ENCODE measurements at places on chromosomes 5 and 9.

- no peak for DNase-seq
These were observed 21.9 kb upstream of the TNFSF15 start for GRCh38 chr9:114827641-114828302.

DNA sequence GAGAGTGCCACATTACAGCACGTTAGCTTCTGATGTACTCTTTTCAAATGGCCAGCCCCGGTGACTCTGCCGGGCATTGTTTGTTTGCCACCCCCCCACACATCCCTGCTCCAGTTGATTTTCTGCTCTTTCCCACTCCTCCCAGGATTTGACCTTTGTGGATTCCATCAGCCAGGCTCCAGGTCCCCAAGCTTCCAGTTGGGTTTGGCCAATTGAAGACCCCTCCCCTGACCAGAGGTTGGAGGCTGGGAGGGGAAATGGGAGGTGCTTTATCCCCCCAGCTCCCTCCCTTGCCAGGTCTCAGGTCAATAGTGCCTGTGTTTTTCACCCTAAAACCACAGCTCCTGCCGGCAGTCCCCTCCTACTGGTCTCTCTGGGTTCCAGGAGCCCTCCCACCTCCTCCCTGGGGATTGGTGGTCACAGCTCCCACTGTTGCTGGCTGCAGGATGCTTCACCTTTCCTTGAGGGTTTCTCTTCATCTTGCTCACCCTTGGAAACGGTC, 34.9 kb downstream of the IRF1 start:
- DNase-seq = no peak

DNA sequence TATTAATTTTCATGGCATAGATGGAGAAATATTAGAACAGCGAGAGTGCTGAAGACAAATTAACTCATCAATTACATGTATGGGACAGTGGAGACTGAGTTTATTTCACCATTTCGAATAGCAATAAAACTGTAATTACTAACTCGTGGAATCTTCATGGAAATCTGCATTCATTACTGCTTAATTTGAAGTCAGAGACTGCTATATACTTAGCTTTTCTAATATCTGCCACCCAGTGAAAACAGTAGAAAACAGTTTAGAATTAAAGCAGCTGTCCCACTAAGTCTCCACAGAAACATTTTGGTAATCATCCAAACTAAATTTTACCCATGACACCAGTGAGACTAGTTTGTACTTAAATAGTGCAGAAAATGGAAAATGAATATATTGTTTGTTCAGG, 56.8 kb downstream of the IZUMO3 start:
- DNase-seq = no peak

- no peak for DNase-seq
These were observed 566.9 kb upstream of the RGMB start for GRCh38 chr5:98206566-98206965.

GRCh38 chr5:172549696-172550095, 91.4 kb upstream of the NEURL1B start:
- DNase-seq = no peak

DNA sequence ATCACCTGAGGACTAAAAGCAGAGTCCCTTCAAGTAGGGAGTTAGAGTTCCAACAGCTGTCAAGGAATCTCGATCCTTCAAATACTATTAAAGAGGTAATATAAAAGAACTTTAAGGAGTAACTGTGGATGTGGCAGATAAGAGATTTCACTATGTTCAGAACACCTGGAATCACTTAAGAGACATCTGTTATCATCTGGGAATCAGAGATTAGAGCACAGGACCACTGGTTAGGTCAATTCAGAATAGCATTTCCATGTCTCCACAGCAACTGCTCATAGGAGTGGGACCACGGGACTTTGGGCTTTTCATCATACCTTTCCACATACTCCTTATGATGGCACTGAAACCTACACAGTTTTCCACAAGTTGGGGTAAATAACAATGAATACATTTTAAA, 216.6 kb downstream of the DENND1A start:
- no peak for DNase-seq

DNA sequence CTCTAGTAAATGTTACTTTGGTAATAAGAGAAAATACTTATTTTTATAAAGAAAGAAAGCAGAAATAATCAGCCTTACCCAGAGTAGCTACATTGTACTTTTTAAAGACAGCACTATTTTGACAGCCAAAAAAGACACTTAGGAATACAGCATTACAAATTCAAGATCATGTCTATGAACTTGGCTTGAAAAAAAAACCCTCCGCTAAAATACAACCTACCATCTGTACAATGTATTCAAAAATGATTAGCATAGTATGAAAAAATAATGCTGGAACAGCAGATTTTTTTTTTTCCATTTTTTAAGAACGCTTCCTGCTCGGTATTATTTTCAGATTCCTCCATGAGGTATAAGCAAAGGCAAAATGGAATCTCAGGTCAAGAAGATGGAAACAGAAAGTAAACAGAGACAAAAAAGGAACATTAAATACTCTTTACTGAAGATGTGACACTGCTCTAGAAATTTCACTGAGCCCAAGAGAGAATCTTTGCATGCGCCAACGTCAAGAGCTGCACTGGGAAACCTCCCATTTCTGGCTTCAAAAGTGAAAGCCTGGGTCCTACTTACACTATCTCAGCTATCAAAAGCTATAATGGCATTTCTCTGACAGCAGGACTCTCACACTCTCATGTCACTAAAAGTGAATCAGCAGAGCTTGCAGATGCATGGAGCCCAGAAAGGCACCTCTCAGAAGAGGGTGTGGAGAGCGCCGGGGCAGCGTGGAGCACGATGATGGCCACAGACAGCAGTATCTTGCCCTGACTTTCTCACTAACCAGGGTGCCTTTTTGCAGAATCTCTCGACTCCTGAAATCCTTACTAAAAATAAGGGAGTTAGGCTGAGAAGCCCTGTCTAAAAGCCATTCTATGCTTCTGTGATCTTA, 167.4 kb downstream of the ELAVL2 start:
- no peak for DNase-seq

DNA sequence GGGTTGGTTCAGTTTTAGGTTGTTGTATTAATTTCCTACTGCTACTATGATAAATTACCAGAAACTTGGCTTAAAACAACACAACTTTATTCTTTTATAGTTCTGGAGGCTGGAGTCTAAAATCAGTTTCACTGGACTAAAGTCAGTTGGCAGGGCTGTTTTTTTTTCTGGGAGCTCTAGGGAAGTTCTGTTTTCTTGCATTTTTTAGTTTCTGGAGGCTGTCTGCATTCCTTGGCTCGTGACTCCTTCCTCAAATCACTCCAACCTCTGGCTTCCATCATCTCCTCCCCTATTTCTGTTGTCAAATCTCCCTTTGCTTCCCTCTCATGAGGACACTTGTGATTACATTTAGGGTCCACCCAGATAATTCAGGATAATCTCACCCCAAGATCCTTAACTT, 51.3 kb upstream of the SUB1 start:
- DNase-seq = no peak

DNA sequence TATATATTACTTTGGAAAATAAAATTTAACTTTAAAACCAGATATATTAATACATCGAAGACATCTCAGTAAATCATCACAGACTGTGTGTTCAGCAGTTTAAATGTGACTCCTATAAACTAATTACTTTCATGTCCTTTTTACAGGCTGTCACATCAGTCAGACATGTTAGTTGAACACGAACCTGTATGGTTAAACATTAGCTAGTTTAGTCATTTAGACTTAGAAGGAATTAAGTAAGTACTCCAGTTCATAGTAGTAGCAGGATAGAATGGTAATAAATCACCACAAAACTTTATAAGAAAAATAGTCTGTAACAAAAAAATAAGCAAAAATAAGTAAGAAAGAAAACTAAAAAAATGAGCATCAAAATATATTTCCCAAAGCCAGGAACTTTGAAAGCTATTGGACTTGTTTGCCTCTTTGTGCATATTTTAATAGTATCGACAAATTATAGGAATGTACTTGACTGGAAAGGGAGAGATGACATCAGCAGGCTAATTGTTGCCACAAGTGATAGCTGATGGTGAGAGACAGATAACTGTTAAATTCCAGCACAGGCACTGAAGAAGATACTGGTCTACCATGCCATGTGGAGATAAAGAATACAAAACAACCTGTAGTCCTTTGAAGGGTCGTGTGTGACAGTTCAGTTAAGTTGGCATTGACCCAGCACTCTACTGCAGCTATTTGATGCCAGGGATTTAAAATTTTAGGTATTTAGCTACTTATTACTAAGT, 83.9 kb downstream of the RIC1 start:
- DNase-seq = no peak

GRCh38 chr5:39019254-39019653, 54.9 kb downstream of the RICTOR start:
- no peak for DNase-seq

DNA sequence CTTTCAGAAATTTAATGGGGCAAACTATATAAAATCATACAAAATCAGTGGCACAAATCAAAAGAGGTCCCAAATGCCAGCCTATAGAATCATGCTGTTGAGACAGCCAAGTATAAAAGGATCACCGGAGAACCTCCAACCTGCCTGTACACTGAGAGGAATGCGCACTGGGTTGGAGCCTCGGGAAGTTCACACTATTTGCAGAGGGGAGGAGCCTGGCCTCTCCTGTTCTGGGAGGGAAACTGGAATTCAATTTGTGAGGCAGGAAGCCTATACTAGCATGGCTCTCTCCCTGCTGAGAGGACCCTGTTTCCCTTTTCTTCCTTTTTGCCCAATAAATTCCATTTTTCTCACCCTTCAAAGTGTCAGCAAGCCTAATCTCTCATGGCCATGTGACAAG, 406.0 kb downstream of the HINT1 start:
- DNase-seq = no peak

GRCh38 chr5:148466236-148466580, 82.5 kb downstream of the FBXO38 start:
- no peak for DNase-seq

- DNase-seq = no peak
These were observed 1275.4 kb upstream of the C9orf72 start for GRCh38 chr9:28848671-28849070.

DNA sequence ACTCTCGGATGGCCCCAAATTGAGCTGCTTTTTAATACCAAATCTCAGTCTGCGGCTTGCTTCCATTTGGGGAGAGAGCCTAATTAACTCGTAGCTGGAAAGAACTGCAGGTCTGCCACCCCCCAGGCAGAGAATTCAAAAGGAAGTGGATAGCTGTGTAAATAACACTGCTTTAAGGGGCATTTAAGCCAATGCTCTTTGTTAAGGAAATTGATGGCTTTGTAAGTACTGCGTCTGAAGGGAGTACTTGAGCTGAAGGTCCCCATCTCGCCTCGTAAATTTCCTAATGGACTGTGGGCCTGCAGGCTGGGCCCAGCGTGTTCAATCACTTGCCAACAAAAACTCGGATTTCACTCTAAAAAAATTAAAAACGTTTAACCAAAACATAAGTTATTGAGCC, 132.7 kb downstream of the PAPPA start:
- DNase-seq = no peak

DNA sequence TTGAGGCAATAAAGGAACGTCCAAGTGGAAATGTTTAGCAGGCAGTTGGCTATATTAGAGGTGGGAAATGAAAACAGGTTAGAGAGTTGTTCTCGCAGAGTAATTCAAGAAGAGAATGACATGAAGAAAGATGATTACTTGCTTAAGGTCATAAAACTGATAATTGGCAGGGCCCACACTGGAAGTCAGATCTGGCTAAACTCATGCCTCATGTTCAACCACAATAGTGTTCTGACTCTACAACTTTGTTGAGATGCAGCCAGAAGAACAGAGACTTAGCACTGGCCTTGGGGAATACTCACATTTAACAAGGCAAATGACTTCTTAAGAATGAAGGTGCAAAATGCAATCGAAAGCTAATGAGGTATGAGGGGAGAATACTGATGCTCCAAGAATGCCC, 27.2 kb upstream of the TNFSF8 start:
- no peak for DNase-seq

DNA sequence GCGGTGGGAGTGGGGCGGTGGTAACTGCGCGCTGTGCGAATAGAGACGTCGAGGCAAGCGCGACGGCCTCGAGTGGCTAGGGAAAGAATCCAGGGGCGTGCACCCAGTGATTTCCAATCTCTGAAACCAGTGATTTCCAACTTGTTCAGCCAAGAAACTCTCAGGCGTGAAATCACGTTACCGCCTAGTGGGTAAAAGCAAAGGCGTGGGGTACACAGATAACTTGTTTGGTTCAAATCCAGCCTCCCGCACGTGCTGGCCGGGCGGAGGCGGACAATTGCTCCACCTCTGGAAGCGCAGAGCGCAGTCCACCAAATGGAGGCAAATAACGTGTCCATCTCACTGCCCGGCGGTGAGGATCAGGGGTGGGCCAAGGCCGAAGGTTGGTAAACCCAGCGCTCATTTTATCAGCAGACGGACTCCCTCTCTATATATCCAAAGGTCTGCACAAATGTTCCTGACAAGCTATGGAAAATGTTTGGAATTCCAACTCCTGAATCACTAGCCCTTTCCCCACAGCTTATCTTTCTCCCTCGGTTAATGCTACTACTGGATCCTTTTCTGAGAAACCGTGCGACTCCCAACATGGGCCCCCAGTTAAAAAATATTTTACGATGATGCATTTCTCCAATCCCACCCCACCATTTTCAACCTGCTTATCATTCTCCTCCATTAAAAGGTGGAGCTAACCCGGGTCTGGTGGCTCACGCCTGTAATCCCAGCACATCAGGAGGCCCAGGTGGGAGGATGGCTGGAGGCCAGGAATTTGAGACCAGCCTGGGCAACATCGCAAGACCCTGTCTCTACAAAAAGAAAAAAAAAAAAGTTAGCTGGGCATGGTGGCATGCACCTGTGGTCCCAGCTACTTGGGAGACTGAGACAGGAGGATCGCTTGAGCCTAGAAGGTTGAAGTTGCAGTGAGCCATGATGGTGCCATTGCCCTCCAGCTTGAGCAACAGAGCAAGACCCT, 950 bp upstream of the FNBP1 start:
- DNase-seq = no peak

DNA sequence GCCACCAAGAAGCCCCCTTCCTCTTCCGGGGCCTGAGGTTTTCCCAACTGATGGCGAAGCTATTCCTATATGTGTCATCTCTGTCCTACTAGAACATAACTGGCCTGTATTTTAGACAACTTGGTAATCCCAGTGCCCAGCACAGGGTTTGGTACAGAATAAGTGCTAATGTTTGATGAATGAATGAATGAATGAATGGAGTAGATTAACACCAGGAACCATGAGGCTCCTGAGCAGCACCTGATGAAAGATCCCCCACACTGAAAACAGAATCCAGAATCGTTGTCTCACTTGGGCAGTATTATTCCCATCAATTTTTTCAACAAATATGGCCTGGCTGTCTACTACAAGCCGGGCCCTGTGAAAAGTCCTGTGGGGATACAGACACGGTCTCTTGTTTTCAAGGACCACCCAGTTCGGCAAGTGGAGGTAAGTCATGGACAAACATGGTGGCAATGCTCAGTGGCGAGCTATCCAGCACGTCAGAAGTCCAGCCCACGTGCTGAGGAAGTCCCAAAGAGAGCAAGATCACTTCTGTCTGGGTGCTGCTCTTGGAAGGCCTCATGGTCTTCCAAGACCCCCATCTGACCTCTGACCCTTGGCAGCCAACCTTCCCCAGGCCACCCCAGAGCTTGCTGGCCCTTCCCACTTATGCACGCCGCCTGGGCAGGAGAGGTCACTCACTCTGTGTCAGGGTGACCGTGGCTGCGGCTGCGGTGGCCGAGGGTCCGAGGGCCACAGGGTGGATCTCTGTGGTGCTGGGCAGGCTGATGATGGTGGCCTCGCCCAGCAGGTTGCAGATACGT, 1.0 kb downstream of the NAIF1 start:
- no peak for DNase-seq

- no peak for DNase-seq
These were observed 223.2 kb downstream of the ASTN2 start for GRCh38 chr9:117191504-117192261.

GRCh38 chr5:136159457-136159856, 26.8 kb downstream of the SMAD5 start:
- no peak for DNase-seq
